ENCODE measurements at places on chromosomes 11 and 22.

DNA sequence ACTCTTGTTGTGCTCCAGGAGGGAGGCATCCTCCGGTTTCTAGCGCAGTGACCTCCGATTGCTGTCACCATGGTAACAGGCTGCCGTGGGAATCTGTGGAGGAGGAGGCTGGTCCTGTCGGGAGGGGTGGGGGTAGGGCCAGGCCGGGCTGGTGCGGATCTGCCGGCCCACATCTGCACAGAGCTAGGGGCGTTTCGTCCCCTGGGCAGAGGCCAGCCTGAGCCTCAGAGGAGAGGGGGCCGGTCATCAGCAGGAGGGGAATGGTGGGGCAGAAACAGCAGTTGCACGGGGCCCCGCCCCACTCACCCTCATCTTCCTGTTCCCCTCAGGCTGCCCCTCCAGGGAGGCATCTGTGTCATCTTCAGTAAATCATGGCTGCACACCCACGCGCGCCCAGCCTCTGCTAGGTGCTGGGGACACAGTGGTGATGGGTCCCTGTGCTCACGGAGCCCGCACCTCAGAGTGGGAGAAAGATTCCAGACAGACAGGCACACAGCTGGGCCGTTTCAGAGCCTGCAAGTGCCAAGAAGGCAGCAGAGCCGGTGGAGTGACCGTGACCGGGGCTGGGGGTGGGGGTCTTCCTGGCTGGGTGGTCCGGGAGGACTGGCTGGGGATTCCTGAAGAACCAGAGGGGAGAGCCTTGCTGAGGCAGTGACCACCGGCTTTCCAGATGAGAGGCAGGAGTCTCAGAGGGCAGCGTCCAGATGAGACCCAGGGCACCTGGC is 120.5 kb downstream of the CACNA1I start:
- DNase-seq, result no peak

DNA sequence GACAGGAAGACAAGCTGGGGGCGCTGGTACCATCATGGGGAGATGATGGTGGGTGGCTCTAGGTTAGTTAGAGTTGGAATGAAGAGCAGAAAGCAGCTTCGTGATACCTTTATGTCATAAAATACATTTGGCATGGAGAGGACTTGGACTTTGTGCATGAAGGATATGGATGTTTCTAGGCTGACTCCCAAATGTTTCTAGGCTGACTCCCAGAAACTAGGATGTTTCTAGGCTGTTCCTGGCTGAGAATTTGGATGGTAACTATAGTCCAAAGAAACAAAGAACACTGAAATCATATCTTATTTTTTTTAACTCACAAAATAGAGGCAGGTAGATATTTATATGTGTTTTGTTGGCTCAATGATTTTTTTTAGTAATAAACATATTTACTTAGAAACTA is 89.4 kb upstream of the VPREB1 start:
- DNase-seq, result no peak

- DNase-seq, result no peak
Measured at GRCh38 chr11:15884777-15885540, 471.4 kb downstream of the SOX6 start.

- no peak for DNase-seq
Measured at GRCh38 chr22:39026509-39027150, 5.7 kb downstream of the APOBEC3D start.

DNA sequence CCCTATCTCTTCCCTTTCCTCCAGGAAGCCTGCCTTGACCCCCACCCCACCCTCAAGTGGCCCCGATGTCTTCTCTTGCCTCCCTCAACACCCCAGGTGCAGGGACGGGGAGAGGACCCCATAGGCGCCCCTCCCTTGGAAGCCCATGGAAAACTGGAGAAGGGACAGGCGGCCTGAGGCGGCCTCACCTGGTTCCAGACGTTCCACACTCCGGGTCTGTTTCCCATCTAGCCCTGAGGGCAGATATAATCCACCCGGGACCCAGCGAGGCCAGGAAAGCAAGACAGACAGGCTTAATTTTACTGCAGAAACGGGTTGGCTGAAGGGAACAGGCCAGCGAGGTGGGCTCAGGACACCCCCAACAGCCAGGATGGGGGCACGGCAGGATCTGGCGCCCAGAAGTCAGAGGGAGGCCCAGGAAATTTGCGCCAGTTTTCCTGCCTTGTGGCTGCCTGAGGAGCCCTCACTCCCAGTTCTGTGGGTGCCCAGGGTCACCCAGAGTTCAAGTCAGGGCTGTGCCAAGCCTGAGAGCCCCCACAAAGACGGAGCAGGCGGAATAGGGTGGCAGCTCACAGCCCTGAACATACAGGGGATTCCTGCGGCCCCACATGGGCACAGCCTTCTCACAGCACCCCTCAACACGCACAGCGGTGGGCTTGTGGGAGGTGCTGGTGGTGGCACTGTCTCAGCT is 3.0 kb upstream of the SIGIRR start:
- no peak for DNase-seq

DNA sequence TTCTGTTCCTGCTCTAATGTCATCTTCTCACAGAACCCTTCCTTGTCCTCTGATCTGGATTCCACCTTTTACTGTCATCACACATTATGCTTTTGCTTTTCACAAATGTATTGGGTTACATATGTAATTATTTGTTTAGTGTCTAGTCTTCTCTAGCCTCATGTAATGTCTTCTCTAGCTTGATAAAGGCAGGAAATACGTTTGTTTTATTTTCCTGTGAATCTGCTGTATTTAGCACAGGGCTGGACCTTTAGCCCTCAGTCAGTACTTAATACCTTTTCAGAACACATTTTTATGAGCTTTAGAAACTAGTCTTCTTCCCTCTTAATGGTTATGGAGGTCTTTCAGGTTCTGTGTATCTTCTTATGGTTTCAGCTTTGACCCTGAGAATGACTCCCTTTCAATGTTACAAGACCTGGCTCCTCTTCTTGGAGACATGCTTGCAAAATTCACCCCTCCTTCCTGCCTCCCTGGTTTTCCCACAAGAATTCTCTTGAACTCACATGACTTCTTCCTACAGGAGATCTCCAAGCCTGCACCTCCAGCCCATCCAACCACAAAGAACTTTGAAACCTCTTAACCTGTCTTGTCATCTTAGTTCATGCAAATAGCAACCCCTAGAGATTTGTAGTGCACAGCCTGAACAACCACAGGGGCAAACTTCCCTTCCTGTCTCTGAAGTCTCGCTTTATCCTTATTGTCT is 132.7 kb upstream of the DDI1 start:
- DNase-seq, result no peak

- DNase-seq, result no peak
Measured at GRCh38 chr22:47994601-47995263, 1232.3 kb downstream of the TBC1D22A start.

DNA sequence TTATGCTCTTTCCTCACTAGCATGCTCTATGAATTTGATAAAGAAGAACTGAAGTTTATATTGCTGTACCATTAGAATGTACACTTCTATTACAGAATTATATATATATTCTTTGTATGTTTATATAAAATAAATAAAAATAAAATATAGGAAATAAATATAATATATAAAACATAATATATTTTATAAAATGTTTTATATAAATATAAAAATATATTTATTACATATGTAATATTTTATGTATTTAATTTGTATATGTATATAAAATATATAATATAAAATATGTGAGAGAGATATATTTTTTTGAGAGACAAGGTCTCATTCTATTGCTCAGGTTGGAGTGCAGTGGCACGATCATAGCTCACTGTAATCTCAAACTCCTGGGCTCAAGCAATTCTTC is 18.3 kb upstream of the RTCB start:
- DNase-seq, result no peak

GRCh38 chr11:64788321-64789215 is 10.2 kb upstream of the SF1 start:
- DNase-seq, result no peak

- DNase-seq, result no peak
Measured at GRCh38 chr11:7418061-7418460, 67.2 kb upstream of the OLFML1 start.

DNA sequence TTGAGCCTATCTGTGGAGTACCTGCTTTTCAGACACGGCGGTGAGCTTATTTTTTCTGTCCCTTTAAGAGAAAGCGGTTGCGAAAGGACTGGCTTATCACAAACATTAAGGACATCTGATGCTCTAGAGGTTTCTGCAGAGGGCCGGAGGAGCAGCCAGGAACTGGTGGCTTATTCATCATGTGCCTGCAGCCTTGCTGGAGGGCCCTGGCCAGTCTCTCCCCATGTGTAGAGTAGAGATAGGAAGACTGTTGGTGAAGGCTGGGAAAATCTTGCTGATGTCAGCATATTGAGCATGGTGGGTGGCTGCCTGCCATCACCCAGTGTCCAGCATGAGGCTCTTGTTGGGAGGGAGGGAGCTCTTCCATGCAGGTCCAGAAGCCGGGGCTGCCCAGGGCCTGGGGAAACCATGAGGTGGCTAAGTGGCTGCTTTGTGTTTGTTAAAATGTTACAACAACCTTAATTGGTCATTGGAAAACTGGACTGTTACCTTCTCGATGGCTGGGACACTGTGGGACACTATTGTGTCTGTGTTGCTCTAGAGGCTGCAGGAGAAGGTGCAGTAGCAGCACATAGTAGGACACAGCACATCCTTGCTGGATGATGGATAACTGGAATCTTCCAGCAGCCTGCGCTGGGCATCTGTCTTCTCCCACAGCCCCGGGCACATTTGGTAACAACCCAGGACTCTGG is 54.3 kb downstream of the TSPAN18 start:
- DNase-seq, result no peak

GRCh38 chr11:122172352-122173073 is 56.5 kb upstream of the BLID start:
- DNase-seq, result no peak

DNA sequence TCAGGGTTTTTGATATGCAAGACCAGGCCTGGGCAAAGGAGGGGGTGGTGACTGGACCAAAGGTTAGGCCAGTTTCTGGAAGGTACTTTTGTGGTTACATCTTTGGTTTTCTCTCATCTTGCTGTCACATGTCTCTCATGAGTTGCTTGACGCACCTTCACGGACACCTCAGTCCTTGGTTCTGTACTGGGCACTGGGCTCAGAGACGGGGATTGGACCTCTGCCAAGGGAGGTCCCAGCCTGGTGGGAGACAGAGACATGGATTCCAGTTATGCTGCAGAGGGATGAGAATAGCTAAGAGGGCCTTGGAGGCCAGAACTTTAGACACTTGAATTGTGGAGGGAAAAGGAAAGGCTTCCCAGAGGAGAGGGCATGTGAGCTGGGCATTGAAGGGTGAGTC is 1.7 kb downstream of the USP35 start:
- no peak for DNase-seq

GRCh38 chr11:119415966-119416365 is 7.0 kb downstream of the THY1 start:
- no peak for DNase-seq

DNA sequence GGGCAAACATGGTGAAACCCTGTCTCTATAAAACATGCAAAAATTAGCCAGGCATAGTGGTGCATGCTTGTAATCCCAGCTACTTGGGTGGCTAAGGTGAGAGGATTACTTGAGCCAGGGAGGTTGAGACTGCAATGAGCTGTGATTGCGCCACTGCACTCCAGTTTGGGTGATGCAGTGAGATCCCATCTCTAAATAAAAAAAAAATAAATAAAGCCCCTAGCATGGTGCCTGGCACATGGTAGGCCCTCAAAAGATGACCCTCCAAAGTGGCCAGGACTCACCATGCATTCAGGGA is 74.6 kb downstream of the PTPRJ start:
- no peak for DNase-seq
